Aorta (tissue), 5 donors: ENCODE measurements at places on chromosomes 12 and 14.

DNA sequence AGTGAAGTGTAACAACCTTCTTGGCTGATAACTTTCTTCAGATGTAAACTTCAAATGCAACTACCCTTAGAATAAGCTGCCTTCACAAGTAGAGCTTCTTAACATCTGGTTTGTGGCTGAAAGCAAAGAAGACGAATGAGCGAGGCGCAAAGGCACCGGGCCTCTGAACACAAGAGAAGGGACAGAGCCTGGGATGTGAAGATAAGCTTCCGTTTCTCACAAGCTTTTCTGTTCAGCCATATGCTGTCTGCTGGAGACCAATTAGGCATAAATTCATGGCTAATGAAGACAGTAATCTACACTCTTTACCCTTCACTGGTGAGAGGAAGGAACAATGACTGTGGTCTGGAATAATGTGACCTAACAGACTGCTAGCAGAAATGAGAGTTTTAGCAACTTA lies 195.2 kb downstream of the ATXN7L3B start:
- DNase-seq: no peak

GRCh38 chr14:71532344-71532743 lies 399.9 kb upstream of the RGS6 start:
- DNase-seq: peak; percentile 54

DNA sequence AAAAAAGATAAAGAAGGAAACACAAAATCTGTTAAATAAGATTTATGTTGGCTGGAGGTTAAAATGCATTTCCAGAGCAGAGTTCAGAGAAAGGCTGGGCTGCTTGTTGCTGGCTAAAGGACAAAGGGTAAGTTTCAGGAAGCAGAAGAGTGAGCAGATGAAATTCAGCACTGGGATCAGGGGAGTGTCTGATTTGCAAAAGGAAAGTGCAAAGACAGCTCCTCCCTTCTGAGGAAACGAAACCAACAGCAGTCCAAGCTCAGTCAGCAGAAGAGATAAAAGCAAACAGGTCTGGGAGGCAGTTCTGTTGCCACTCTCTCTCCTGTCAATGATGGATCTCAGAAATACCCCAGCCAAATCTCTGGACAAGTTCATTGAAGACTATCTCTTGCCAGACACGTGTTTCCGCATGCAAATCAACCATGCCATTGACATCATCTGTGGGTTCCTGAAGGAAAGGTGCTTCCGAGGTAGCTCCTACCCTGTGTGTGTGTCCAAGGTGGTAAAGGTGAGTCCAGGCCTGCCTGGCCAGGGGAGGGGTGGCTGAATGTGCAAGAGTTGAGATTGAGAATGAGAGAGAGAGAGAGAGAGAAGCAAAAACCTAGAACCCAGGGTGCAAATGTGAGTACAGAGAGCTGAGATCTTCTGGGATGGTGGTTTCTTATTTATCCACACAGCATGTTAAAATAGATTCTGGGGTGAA lies at the start of gene OAS1:
TSS of gene OAS1 (plus strand) at position 251 of the 703 bp plus-strand sequence. CDS start at position 329, 78 bp downstream.
- DNase-seq: no peak

DNA sequence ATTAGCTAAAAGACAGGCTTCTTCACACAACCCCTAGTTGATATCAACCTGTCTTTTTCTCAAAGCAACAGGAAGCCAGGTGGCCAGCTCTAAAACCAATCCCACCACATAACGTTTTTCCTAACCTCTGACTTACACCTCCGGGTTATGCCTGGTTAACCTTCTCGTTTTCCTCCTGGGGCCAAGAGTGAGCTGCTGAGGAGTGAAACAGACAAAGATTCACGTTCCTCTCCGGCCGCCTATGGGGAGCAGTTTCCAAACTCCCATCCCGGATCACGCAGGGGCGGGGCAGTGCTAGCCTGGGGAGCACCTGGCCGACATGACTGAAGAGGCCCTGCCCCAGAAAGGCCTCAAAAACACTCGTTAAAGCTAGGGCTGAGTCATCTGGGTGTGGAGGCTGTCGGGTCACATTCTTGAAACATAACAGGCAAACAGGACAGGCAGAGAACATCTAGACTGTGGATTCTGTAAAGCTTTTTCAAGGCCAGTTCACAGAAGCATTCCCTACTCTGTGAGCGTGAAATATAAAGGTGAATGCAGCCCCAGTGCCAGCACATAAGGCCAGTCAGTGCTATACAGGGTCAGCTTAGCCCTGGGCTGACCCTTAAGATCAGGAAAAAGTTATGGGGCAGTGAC lies 25.9 kb upstream of the LGALS3 start:
- peak; percentile 85 for DNase-seq

- DNase-seq: no peak
These were observed 21.4 kb upstream of the C12orf42 start for GRCh38 chr12:103517161-103517560.

DNA sequence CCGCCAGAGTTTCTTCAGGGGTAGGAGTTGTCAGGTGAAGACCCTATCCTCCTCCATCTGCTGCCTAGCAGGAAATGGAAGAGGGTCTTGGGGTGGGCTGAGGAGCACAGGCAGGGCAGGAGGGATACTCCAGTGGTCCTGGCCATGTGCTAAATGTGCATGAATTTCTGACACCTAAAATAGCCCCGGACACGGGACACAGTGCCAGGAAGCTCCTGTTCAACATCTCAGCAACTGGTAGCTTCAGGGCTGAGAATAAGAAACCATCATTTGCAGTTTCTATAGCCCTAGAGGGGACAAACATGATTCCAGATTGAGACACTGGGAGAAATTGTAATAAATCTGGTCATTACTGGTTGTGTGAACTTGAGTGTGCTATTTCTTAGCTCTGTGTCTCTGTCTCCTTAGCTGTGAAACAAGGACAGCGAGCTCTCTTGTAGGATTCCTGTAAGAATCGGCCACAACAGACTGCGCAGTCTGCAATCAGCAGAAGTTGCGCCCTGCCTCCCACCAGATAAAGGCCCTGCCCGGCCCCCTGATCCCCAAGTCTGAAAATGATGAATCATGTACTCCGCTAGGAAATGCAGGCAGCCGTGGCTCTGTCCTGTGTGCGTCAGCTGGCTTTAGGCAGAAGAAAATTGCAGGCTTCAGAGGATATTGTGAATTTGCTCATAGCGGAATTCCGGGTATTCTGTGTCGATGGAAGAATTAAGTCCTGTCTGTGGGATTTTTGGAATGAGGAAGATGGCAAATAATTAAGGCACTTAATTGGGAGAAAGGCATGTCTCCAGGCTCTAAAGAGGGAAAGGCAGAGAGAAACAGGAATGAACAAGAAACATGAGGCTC lies 35.2 kb upstream of the MEG3 start:
- no peak for DNase-seq

GRCh38 chr14:100039903-100040302 lies 25.3 kb upstream of the EVL start:
- no peak for DNase-seq

- DNase-seq: no peak
These were observed 166.1 kb upstream of the CCND2 start for GRCh38 chr12:4107436-4107878.

- no peak for DNase-seq
These were observed 8.2 kb upstream of the C14orf93 start for GRCh38 chr14:23018107-23018506.

GRCh38 chr14:97221572-97222285 lies 424.5 kb downstream of the VRK1 start:
- DNase-seq: no peak

GRCh38 chr12:18432206-18432605 lies 170.9 kb downstream of the PIK3C2G start:
- DNase-seq: no peak

- DNase-seq: no peak
These were observed 9.8 kb upstream of the RARG start for GRCh38 chr12:53241623-53242412.

DNA sequence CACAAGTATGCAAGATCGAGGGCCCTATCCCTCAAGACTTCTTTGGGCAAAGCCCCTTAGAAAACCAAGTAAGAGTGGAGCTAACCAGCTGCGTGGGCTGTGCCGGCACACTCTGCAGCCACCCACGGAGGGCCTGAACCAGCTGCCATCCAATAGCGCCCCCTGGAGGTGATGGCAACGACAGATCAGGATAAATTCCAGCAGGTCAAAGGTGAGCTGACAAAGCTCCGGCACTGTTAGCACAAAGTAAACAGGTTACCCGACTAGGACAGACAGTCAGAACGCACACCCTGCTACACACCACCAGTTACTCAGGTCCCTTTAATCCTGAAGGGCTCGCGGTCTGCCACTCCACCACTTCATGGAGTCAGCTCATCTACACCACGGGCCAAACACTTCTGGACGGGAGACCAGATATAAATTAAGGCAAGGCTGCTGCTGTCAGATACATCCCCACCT lies 4.9 kb downstream of the ZBTB39 start:
- DNase-seq: peak; percentile 69

DNA sequence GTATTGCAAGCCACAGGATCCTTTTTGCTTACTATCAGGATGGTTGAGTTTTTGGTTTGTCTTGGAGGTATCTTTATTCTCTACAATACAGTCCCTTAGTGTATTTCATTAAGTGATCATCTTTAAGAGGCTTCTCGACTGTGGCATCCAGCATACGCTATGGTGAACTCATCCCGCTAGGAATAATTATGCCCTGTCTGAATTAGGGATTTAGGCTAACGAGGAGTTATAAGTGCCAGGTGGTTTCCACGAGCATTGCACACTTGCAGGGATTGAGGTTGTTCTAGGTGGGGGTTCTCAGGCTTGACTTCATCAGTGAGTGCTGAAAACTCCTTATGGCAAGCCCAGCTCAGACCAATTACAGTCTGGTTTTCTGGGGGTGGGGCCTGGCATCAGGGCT lies 37.2 kb upstream of the RBM19 start:
- no peak for DNase-seq

- DNase-seq: no peak
These were observed 2.2 kb downstream of the LRFN5 start for GRCh38 chr14:41608681-41609390.

GRCh38 chr12:70482764-70483163 lies 116.7 kb downstream of the KCNMB4 start:
- DNase-seq: no peak

- DNase-seq: no peak
These were observed 75.6 kb upstream of the TMEM132C start for GRCh38 chr12:128191380-128191779.

- no peak for DNase-seq
These were observed 15.1 kb upstream of the SLC38A2 start for GRCh38 chr12:46387670-46388069.

DNA sequence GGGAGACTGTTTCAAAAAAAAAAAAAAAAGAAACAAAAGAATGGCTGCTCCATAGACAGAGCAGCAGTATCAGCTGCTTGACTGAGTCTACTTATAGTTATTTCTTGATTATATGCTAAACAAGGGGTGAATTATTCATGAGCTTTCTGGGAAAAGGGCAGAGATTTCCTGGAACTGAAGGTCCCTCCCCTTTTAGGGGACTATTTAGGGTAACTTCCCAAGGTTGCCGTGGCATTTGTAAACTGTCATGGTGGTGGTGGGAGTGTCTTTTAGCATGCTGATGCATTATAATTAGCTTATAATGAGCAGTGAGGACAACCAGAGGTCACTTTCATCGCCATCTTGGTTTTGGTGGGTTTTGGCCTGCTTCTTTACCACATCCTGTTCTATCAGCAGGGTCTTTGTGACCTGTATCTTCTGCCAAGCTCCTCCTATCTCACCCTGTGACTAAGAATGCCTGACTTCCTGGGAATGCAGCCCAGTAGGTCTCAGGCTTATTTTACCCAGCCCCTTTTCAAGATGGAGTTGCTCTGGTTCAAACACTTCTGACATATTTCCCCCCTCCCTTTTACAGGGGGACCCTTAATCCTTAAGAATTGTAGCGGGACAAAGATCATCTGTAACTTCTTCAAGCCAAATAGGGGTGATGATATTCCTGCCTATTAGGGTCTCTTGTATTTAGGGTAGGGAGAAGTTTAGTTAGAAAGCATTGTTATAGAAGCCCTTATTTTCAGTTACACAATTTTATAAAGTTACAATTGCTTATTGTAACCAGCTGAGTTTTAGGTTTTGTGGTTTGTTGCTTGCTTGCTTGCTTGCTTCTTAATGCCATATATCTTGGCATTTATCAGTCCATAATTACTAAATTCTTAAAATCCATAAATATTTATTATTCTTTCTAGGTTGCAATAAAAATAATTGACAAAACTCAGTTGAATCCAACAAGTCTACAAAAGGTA lies 42.5 kb downstream of the MARK3 start:
- DNase-seq: no peak

DNA sequence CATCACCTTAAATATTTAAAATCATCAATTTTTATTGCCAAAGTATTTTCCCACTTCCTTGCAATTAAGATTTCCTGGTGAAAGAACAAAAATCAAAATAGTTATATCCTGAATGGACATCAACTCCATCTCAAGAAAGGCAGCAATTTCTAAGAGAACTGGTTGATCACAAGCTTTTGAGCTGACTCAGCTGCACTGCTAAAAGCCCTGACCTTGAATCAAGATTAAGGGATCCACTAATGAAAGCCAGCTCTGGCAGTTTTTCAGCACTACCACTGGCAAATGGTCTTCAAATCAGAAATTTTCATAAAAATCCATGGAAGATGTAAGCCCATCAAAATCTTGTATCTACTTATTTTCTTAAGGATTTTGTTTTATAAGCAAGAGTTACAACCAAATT lies 123.4 kb downstream of the SLC6A15 start:
- DNase-seq: no peak

DNA sequence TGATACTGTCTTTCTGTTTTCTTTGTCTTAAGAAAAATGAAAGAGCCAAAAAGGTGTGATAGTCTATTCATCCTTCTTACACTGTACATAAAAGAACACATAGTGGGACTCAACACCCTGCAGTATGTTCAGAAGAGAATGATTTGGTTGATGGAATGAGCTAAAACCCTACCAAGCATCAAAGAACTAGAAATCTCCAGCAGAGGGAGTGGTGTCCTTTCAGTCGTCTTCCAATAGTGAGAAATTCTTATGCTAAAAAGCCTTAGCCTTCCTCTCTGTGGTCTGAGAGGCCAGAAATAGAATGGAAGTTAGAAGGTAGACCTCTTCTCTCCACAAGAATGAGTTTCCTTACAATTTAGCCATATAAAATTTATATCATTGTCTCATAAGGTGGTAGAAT lies 393.4 kb upstream of the SEL1L start:
- no peak for DNase-seq

DNA sequence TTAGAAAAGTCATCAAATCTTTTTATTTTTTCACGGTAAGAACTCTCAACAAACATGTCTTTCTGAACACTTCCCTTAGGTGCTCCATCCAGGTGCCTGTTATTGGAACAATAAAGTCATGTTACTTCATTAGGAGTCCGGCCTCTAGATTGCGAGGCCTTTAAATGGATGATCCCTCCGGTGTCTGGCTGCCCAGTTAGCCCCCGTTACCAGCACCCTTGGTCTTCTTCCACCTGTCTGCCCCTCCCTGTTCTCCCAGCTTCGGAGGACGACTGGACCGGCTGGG lies 593 bp upstream of the PA2G4 start:
- DNase-seq: no peak

DNA sequence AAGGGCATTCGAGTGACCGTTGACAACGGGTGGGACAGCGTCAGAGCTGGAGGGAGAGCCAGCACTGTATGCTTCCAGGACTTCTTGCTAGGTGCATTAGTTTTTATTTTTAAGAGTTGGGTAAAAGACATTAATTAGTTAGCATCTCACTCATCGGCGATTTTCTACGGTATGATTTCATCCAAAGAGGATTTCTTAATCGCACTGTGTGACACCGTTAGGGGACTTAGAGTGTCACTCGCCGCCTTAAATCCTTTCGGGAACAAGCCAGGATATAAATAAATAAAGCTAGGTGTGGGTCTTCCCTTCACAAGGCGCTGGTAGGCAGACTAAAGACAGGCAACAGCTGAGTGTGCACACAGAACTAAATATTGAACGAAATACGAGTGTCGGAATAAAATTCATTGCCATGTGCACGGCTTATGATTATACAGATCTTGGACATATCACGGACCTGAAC lies 869 bp upstream of the NOVA1 start:
- no peak for DNase-seq
